ENCODE measurements at places on chromosomes 1 and 21.

GRCh38 chr1:184428604-184429003 is 41.8 kb downstream of the C1orf21 start:
- H3K36me3 ChIP-seq = peaks cover 3% of the 10 kb centered on the region
- DNase-seq = no peak
- H3K4me1 ChIP-seq = no peaks in the 10 kb centered on the region
- H3K27me3 ChIP-seq = no peaks in the 10 kb centered on the region
- no peak overlapping the region for H3K4me3 ChIP-seq

DNA sequence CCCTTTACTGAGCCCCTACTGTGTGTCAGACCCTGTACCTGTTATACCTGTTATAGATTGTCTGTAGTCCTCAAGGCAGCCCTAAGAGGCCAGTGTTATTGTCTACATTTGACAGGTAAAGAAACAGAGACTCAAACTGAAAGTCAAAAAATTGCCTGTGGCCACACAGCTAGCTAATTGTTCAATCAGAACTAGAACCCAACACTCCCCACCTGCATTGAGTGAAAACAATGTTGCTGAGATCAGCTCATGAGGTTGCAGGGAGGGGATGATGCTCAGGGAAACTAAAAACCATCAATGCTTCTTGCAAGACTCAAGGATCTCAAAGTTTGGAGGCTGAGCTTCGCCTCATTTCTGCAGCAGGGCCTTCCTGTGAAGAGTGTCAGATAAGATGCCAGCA is 109.5 kb upstream of the LMO4 start:
- no peaks in the 10 kb centered on the region for H3K36me3 ChIP-seq
- no peaks in the 10 kb centered on the region for H3K4me1 ChIP-seq
- no peak overlapping the region for H3K27ac ChIP-seq
- no peak for DNase-seq

DNA sequence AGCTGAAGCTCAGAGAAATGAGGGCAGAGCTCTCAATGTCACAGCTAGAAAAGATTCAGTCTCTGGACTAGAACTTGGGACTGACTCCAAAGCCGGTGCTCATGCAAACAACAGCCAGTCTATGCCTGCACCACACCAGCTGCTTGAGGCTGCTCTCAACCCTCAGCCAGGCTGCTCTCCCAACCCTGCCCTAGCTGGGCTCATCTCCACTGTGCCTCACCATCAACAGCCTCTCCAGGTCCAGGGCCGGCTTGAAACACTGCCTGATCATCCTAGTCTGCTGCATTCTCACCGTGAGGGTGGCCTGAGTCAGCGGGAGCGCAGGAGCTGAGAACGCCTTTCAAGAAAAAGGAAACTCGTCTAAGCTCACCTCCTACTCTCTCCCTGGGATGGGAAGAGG is 94.5 kb downstream of the PTPRU start:
- DNase-seq = no peak
- no peak overlapping the region for H3K27ac ChIP-seq
- H3K4me1 ChIP-seq = peaks cover 2% of the 10 kb centered on the region
- H3K27me3 ChIP-seq = no peaks in the 10 kb centered on the region
- H3K36me3 ChIP-seq = peaks cover 4% of the 10 kb centered on the region

DNA sequence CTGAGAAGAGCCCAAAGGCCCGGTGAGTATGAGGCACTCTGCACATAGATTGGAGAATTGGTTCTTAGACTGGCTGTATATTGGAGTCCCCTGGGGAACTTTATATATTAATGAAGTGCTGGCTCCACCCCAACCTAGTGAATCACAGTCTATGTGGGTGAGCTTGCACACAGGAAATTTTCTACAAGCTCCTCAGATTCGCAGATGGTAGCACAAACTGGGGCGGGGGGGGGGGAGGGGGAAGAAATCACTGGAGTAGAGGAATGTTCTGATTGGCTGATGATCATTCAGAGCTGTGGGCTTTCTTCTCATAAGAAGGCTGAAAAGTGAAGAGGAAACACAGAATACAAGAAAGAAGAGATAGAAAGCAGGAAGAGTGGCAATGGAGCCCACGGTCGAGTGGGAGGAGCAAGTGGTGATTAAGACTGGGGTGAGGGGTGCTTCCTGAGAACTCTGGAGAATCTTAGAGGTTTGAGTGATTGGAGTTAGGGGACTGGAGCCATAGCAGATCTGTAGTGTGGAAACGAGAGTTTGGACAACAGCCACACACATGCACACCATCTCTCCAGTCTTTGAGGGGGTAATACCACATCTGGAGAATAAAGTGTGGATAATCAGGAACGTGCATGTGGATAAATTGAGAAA is 465.9 kb upstream of the DAB1 start:
- no peak for DNase-seq
- H3K27me3 ChIP-seq = no peaks in the 10 kb centered on the region
- no peak overlapping the region for H3K4me3 ChIP-seq
- no peaks in the 10 kb centered on the region for H3K36me3 ChIP-seq

- H3K27me3 ChIP-seq = peaks cover 16% of the 10 kb centered on the region
- H3K4me1 ChIP-seq = peaks cover 6% of the 10 kb centered on the region
- no peaks in the 10 kb centered on the region for H3K36me3 ChIP-seq
Observed at GRCh38 chr1:84689514-84690396, 506 bp downstream of the SSX2IP start.

DNA sequence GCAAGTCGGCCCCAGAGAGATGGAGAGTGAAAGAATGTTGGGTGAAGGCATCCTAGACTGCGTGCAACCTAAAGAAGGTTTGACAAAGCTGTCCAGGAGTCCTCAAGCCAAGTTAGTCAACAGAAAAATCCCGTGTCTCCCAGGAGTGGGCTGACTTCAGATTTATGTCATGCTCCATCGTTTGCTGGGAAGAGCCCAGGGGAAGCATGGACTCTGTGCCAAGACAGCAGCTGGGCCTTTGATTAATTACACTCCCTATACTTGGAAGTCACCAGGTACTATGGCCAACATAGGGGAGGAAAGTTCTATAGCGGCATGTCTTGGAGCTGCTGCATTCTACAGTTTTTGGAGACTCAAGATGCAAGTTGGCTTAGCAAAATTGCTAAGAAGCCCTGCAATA is 247.4 kb downstream of the KAZN start:
- H3K4me1 ChIP-seq = no peaks in the 10 kb centered on the region
- DNase-seq = no peak
- H3K27me3 ChIP-seq = no peaks in the 10 kb centered on the region
- no peak overlapping the region for H3K4me3 ChIP-seq
- no peaks in the 10 kb centered on the region for H3K36me3 ChIP-seq

GRCh38 chr21:34020005-34020847 is 53.2 kb upstream of the MRPS6 start:
- no peak for DNase-seq
- H3K27me3 ChIP-seq = no peaks in the 10 kb centered on the region
- H3K27ac ChIP-seq = no peak overlapping the region
- peaks cover 6% of the 10 kb centered on the region for H3K4me1 ChIP-seq

DNA sequence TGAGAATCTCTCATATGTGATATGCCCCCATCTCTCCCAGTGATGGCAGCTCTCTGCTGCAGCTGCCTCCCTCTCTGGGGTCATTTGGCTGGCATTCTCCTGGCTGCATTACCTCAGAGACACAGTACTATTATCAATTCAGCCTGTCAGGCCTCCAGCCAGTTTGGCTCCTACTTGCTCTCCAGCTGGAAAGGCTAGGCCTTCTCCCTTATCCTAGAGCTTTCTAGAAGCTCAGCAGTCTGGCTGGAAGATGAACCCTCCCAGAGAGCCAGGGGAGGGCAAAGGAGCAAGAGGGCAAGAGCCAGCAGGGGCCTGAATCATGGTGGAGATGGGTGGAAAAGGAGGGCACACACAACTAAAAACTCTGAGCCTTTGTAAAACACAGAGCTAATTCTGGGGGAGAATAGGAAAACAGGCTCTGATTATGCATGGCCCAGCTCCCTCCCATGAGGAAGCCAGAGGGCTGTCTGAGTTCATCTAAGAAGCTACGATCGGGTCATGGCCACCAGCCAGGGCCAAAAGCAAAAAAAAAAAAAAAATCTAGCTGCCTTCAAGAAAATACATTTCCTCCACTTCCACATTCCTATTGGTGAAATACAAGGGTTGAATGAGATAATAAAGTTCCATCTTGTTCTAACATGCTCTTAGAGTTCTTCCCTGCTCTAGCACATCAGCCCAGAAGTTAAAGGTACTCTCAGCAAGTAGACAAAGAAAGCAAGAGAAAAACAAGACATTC is 8.8 kb downstream of the LAMB3 start:
- H3K27me3 ChIP-seq = no peaks in the 10 kb centered on the region
- H3K27ac ChIP-seq = no peak overlapping the region
- no peaks in the 10 kb centered on the region for H3K36me3 ChIP-seq
- no peaks in the 10 kb centered on the region for H3K4me1 ChIP-seq

- H3K36me3 ChIP-seq = no peaks in the 10 kb centered on the region
- H3K27me3 ChIP-seq = peaks cover 82% of the 10 kb centered on the region
- peak overlapping the region; percentile 82 for H3K4me3 ChIP-seq
- DNase-seq = peak; percentile 89
- peaks cover 4% of the 10 kb centered on the region for H3K4me1 ChIP-seq
Observed at GRCh38 chr1:181482521-181483284, 614 bp upstream of the CACNA1E start.

DNA sequence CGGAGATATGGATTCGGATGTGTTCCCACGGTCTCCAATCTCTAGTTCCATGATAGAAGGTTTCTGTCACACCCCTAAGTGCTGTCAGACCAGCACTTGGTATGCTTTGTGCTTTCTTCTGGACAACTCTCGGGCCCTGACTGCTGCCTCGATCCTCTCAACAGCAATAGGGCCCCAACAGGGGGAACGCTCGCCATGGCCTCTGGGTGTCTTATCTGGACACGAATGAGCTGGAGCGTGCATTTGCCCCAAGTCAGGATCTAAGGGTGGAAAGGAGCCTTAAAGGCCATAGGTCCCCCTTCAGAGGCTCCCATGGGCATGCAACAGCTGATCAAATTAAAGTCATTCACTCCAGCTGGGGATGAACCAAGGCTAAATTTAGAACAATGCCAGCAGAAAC is 76.8 kb downstream of the TCP10L start:
- H3K4me3 ChIP-seq = no peak overlapping the region
- H3K27ac ChIP-seq = peak overlapping the region; percentile 84
- H3K27me3 ChIP-seq = no peaks in the 10 kb centered on the region
- no peaks in the 10 kb centered on the region for H3K4me1 ChIP-seq
- no peak for DNase-seq
- H3K36me3 ChIP-seq = no peaks in the 10 kb centered on the region

- H3K4me1 ChIP-seq = peaks cover 26% of the 10 kb centered on the region
- DNase-seq = peak; percentile 70
- no peaks in the 10 kb centered on the region for H3K36me3 ChIP-seq
- H3K27me3 ChIP-seq = no peaks in the 10 kb centered on the region
- H3K27ac ChIP-seq = no peak overlapping the region
Observed at GRCh38 chr1:214550013-214550856, 1.2 kb downstream of the PTPN14 start.

DNA sequence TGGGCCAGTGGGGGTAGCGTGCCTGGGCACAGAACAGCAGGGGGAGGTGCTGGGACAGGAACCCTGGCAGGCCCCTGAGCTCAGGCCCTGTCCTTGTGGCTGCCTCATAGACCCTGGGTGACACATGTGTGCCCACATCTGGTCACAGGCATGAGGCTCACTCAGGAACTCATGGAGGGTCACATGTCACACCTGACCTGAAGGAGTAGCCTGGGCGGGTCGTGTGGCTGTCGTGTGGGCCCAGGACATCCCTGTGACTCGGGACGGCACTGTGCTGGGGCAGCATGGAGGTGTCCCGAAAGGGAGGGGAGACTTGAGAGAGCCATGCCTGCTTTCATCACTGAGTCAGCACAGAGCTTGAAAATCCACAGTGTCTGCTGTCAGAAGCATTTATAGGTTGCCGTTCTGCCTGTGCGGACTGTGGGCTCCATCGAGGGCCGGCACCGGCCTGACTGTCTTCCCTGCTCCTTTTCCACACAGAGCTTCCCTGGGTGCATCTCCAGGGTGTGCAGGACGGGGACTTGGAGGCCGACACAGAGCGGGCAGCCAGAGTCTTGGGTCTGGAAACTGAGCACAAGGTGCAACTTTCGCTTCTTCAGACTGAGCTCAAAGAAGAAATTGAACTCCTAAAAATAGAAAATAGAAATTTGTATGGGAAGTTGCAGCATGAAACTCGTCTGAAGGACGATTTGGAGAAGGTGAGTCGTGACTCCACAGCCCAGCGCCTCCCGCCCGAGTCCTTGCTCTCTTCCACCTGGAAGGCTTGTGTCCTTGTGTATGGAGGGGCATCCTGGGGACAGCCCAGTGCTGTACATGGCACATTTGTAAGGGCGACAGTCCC is 32.8 kb downstream of the PCNT start:
- no peak overlapping the region for H3K4me3 ChIP-seq
- H3K4me1 ChIP-seq = no peaks in the 10 kb centered on the region
- H3K27ac ChIP-seq = no peak overlapping the region
- H3K36me3 ChIP-seq = peaks cover 59% of the 10 kb centered on the region

DNA sequence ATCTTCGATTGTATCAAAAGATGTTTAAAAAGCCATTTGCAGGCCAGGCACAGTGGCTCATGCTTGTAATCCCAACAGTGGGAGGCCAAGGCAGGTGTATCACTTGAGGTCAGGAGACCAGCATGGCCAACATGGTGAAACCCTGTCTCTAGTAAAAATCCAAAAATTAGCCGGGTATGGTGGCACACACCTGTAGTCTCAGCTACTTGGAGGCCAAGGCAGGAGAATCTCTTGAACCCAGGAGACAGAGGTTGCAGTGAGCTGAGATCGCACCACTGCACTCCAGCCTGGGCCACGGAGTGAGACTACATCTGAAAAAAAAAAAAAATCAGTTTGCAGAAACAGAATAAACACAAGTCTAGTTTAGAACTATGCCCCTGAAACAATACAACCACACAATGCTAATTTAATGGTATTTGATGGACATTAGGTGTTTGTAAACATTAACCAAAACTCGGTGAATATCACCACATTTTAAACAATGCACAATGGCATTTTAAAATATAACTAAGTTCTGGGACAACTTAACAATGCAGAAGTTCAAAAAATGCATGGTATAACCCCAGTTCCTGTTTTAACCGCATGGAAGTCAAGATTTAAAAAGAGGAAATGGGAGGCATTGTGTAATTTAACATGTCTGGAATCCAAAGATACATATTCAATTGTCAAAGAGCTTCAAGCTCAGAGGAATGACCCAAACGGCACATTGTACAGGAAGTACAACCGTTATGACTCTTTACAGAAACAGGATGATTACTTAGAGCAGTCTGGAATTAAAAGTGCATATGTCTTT is 7.1 kb upstream of the PTTG1IP start:
- peaks cover 9% of the 10 kb centered on the region for H3K27me3 ChIP-seq
- DNase-seq = no peak
- no peak overlapping the region for H3K4me3 ChIP-seq
- no peaks in the 10 kb centered on the region for H3K4me1 ChIP-seq
- H3K27ac ChIP-seq = no peak overlapping the region
- H3K36me3 ChIP-seq = no peaks in the 10 kb centered on the region
